SK-MEL-5 (cell line): ENCODE measurements at places on chromosomes 2 and 18. TPM values are rescaled to one million over a fixed set of nuclear protein-coding genes. Genes with fewer than 3 reads are reported as not detected.

The METTL8 gene
- total RNA-seq: 37.1 and 39.3 TPM in 2 replicates

The CFAP65 gene
- 0.16 and 0.24 TPM in 2 replicates for total RNA-seq

- no peak for DNase-seq
These were observed 17.8 kb upstream of the FAM98A start for GRCh38 chr2:33616873-33617272.

DNA sequence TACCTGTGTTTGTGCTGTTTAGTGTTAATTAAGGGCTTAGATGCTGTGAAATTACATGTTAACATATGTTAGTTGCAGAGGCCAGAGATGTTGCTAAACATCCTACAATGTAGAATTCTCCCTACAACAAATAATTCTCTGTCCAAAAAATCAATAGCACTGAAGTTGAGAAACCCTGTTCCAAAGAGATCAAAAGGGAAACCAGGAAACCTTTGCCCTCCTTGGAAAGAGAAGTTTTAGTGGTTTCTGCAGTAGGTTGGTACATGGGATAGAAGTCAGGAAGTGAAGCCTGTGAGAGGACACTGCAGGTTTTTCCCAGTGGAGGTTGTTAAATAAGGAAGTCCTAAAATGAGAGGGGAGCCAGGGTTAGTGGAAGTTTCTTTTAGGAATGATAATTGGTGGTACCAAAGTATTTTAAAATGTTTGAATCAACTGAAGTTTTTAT, 6.3 kb upstream of the RMDN2 start:
- peak; percentile 63 for DNase-seq

DNA sequence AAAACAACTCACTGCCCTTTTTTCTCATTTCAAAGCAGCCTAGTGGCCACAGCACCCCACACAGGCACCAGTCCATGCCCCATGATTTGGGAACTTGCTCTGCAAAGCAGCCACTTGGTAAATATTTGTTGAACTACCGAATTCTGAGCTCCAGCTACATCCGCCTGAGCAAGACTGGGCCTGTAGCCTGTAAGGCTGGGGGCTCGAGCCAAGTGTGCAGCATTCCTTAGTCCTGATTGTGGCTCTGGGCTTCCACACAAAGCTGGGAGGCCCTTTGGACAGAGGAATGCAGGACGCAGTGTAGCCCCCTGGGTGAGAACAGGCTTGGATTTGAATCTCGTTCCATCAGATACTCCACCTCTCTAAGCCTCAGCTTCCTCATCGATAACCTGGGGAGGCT, 88.4 kb downstream of the ACTR2 start:
- DNase-seq: no peak

GRCh38 chr2:199230091-199230490, 227.6 kb downstream of the SATB2 start:
- DNase-seq: peak; percentile 3

DNA sequence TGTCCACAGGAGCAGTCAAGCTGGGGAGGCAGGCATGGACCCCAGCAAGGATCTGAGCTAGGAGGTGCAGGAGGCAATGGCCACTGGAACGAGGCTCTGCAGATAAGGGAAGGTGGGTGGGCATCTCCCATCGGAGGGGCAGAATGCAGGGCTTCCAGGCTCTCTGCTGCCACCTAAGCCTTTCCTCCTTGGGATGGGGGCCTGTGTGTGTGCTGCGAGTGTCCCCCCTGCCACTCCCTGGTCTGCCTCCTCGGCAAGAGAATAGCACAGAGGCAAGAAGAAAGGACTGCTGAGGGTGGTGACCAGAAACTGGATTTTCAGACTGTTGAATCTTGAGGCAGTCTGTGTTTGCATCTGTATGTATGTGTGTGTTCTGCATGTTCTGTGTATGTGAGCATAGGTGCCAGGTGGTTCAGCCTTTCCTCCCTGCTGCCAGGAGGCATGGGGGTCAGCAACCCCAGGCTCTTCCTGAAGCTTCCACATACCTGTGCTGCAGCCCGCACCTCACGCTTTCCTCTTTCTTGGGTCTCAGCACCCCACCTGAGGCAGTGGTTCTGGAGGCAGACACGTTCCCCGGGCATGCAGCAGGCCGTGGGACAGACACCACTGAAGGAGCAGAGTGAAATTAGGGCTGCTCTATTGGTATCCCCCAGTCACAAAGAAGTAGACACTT, 86.7 kb downstream of the EPAS1 start:
- no peak for DNase-seq

GRCh38 chr2:69902213-69902922, 8.6 kb downstream of the SNRNP27 start:
- DNase-seq: no peak
